ENCODE measurements at places on chromosomes 2 and 18.

DNA sequence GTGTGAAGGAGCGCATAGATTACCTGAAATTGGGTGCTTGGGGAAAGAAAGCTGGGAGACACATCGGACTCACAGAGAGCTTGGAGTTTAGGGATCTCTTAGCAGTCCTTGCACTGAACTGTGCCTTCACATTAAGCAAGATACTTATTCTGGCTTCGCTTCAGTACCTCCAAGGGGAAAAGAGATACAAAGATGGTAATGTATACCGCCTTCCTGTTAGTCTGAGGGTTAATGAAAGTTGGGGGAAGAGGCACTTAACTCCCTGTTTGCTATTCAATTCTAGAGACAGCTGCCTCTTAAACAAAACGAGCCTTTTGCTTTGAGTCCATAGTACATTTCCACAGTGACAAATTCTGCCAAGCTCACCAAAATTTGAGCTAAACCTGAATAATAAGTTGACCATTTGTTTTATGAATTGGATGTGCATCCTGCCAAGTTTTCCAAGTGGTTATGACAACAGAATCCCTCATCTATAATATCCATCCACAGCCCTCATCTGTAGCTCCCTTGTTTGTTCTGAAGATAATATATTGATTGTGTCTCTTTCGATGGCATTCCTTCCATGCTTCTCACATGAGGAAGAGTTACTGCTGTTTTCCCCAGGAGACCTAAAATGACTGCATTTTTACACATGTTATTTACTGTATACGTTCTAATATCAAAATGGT, 287.1 kb upstream of the ATP5MC3 start:
- DNase-seq, result no peak

- no peak for DNase-seq
Measured at GRCh38 chr2:208265371-208265800, 669 bp upstream of the PIKFYVE start.

GRCh38 chr2:140178234-140178633, 1398.0 kb upstream of the NXPH2 start:
- DNase-seq, result no peak

DNA sequence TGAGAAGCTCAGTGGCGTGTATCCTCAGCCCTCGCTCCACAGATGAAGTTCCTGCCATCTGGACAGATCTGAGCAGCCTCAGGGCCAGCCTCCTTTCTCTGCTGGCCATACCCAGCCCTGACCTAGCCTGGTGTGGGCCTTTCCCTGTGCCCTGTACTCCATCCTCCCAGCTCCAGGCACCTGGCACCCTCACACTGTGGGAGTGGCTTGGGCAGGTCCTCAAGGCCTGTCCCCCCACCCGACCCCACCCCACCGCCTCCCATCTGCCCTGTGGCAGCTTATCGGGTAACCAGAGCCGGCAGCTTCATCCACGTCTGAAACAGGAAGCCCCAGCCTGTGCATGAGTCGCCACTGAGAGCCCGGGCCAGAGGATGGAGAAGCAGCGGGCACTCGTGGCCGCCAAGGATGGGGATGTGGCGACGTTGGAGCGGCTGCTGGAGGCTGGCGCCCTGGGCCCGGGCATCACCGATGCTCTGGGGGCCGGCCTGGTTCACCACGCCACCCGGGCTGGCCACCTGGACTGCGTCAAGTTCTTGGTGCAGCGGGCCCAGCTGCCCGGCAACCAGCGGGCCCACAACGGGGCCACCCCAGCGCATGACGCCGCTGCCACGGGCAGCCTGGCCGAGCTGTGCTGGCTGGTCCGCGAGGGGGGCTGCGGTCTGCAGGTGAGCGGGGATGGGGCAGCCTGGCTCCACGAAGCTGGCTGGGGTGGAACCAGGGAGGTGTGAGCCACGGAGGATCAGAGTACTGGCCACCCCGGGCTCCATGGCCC, at the start of gene ESPNL:
ESPNL (plus strand) TSS at position 292 of the 772 bp plus-strand sequence; CDS start at position 372, 80 bp downstream.
- DNase-seq, result no peak
